Naive thymus-derived CD4-positive, alpha-beta T cell (primary cell): ENCODE measurements at places on chromosomes 6 and 20. TPM values are rescaled to one million over a fixed set of nuclear protein-coding genes. Genes with fewer than 3 reads are reported as not detected.
A peak's percentile ranks its signal among the peaks of the same experiment; 100 is the strongest.

The TCF21 gene
- not detected for polyA plus RNA-seq

DNA sequence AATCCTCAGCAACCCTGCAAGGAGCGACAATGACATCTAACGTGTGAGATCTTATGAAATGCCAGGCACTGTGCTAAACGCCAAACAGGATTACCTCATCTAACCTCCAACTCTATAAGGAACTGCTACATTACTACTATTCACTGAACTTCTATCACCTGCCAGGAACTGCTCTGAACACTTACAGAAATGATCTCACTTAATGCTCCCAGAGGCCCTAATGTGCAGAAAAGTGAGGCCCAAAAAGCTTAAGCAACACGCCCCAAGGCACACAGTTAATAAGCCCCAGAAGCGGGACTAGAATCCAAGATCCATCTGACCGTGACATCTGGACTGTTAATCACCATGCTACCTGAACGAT is 28.5 kb downstream of the TRAM2 start:
- DNase-seq, result no peak

GRCh38 chr20:31537890-31538289 is 23.6 kb downstream of the HM13 start:
- DNase-seq, result no peak

The KHDC1L gene
- not detected for polyA plus RNA-seq

The ANGPT4 gene
- not detected for polyA plus RNA-seq

The C6orf141 gene
- not detected for polyA plus RNA-seq

DNA sequence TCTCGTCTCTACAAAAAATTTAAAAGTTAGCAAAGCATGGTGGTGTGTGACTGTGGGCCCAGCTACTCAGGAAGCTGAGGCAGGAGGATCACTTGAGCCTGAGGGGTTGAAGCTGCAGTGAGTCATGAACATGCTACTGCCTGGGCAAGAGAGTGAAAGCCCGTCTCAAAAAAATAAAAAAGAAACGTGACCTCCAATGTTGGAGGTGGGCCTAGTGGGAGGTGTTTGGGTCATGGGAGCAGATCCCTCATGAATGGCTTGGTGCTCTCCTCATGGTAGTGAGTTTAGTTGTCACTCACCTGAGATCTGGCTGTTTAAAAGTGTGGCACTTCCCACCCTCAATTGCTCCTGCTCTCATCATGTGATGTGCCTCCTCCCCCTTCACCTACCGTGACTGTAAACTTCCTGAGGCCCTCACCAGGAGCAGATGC is 24.3 kb downstream of the RBL1 start:
- peak; percentile 17 for DNase-seq

DNA sequence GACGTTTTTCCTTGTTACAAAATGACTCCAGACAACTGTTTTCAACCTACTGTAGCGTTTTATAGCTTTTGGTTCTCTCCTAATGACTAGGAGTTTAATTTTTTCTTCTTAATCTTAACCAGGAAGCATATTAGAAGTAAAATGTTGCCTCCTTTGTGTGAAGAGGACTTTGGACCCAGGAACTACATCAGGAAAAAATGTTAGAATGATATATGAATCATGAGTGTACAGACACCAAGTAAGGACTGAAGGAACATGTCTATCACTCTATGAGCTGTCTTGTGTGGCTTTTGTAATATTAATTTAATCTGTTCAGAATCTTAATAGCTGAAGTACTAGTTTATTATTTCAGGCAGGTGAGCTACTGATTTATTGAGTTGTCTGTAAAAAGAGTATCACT is 71.0 kb upstream of the MARCKS start:
- no peak for DNase-seq

DNA sequence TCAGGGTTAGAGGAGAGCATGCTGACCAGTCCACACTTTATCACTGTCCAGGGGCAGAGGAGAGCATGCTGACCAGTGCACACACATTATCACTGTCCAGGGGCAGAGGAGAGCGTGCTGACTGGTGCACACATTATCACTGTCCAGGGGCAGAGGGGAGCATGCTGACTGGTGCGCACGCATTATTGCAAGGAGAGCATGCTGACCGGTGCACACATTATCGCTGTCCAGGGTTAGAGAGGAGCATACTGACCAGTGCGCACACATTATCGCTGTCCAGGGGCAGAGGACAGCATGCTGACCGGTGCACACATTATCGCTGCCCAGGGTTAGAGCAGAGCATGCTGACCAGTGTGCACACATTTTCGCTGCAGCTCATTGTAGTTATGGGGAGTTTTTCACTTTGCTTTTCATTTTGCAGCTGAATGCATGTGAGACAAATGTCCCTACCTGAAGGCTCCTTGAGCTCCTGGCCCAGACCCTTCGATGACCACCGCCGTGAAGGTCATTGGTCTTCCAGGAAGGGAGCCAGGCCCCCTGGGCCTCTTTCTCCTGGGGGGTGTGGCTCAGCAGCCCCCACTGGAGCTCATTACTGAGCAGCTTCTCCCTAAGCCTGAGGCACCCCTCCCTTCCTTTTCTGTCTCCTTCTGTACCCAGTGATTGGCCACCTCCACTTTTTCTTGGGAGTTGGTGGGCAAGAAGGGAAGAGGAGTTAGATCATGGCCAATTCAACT is 178.8 kb upstream of the AFDN start:
- DNase-seq, result no peak

The HLA-DPA1 gene
- polyA plus RNA-seq, result 67.0 TPM

The SGK2 gene
- polyA plus RNA-seq, result not detected

The OXT gene
- 1.4 TPM for polyA plus RNA-seq

The USP49 gene
- polyA plus RNA-seq, result 0.61 TPM

- no peak for DNase-seq
Observed at GRCh38 chr6:89385156-89385667, 26.9 kb downstream of the RRAGD start.

The GRIK2 gene
- not detected for polyA plus RNA-seq

DNA sequence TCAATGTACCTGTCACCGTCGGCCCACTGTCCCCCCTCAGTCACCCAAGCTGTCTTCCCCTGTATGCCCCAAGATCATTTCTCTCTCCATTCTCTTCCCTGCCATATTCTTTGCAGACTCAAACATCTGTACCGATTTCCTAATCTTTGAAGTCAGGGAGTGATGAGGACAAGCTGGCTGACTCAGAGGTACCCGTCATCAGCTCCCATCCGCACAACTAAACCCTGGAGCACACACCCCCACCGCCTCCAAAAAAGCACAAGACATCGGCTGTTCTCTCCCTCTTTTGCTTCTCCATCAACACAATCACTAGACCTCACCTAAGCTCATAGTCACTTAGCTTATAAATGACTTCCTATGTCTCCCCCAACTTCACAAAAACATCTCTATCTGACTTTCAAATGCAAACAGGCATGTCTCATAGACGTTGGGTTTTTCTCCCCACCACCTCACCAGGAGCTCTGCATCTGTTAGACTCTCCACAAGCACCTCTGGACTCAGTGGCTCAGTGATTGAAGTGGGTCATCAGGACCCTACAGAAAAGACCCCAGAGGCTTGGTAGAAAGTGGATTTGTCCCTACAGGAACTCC is 11.5 kb upstream of the NFATC2 start:
- no peak for DNase-seq

The BMP7 gene
- not detected for polyA plus RNA-seq

DNA sequence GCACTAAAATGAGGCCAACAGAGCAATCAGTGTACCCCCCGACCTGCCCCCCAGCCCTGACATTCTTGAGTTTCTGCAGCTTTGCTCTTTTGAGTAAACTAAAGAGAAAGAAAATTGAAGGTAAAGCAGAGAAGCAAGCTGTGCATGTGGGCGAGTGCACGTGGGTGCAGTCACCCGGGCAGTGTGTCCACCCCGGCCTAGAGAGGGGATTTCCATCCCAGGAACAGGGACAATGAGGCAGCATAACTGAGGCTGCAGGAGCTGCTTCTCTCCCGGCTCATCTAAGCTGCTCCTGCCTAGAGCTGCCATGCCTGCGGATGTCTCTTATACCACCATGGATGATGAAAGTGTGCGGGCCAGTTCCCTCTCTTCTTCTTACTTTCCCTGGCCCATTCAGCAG is 16.8 kb downstream of the CASS4 start:
- no peak for DNase-seq

- peak; percentile 76 for DNase-seq
Observed at GRCh38 chr20:62977613-62978560, 25.4 kb downstream of the SLC17A9 start.

GRCh38 chr20:53408691-53409446 is 184.8 kb downstream of the ZNF217 start:
- DNase-seq, result no peak

The LPIN3 gene
- polyA plus RNA-seq, result 0.10 TPM

- peak; percentile 27 for DNase-seq
Observed at GRCh38 chr20:62066983-62067433, 1.3 kb upstream of the TAF4 start.

- DNase-seq, result no peak
Observed at GRCh38 chr6:51049288-51049982, 230.8 kb downstream of the TFAP2B start.

- DNase-seq, result no peak
Observed at GRCh38 chr6:70210462-70210861, 92.4 kb downstream of the COL9A1 start.

The PRSS35 gene
- polyA plus RNA-seq, result not detected

GRCh38 chr6:21270636-21271201 is 322.8 kb upstream of the SOX4 start:
- no peak for DNase-seq

The NTSR1 gene
- not detected for polyA plus RNA-seq

GRCh38 chr6:123802351-123802696 is 1.3 kb upstream of the NKAIN2 start:
- DNase-seq, result no peak

The SLC22A3 gene
- polyA plus RNA-seq, result not detected

The DEFB112 gene
- polyA plus RNA-seq, result not detected

- no peak for DNase-seq
Observed at GRCh38 chr20:38497246-38497935, 24.7 kb downstream of the RALGAPB start.

The ERGIC3 gene
- 148 TPM for polyA plus RNA-seq

The LY6G6D gene
- polyA plus RNA-seq, result not detected

The BEND3 gene
- 0.62 TPM for polyA plus RNA-seq

DNA sequence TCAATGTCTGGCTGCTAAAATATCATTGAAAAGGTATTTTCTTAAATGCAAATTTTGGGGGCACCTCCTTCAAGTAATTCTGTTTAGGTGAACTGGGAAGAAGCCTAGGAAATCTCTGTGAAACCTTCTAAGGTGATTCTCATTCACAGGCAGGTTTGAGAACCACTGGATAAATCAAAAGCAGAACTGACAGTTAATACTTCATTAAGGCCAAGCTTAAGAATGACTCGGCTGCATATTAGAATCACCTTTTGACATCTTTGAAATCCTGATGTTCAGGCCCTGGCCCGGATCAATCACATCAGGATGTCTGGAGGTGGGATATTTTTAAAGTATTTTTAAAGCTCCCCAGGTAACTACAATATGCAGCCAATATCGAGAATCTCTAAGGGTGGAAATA is 50.6 kb downstream of the FKBP1C start:
- DNase-seq, result no peak

DNA sequence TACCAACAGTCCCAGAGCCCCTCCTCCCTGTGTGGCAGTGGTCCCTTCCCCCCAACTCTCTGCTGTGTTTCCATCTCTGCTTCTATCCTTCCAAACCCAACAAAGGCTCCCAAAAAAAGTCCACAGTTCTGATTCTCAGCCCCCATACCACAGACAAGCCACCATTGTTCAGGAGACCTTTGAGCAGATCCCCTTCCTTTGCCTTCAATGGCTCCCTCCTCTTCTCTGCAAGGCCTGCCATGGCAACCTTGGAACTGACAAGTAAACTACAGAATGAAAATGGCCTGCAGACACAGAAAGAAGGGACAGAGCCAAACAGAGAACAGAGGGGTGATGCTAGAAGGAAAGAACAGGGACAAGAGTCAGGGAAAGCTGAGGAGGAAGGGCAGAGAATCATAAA is 23.2 kb downstream of the OR2H2 start:
- DNase-seq, result no peak

GRCh38 chr6:42347456-42347855 is 104.3 kb downstream of the TRERF1 start:
- no peak for DNase-seq

The PLN gene
- 0.34 TPM for polyA plus RNA-seq

GRCh38 chr6:160070831-160071230 is 50.8 kb upstream of the SLC22A1 start:
- DNase-seq, result no peak

GRCh38 chr6:149015535-149016525 is 269.0 kb downstream of the UST start:
- DNase-seq, result no peak

The OPN5 gene
- polyA plus RNA-seq, result not detected

The UBR2 gene
- polyA plus RNA-seq, result 10.1 TPM

DNA sequence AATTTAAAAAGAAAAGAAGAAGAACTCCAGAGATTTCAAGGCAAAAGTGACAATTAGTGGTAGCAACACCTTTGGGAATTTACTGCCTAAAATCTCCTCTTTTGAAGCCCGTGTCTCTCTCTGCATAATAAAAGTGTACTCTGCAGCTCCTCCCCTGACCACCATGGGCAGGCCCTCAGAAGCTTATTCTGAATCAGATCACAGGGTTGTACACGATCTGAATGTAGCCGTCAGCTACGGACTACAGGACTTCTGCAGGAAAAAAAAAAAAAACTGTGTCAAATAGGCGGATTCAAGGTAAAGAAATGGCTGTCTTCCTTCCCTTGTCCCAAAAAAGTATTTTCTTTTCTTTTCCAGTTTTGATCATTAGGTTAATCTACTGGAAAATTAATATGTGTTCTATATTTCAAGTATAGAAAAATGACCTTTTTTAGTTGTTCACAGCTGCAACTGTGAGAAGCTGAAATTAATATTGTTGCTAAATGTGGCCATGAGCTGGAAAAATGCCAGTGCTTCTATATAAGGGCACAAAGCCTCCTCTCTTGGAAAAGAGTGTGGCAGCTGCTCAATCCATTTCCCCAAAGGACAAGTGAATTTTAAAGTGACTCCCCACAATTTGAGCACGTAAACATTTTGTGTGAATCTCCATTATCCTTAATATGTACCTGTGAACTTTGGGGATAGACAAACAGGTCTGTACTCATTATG is 397.4 kb downstream of the C6orf118 start:
- DNase-seq, result no peak
